ENCODE measurements at places on chromosomes 16 and 17. TPM values are rescaled to one million over a fixed set of nuclear protein-coding genes. Genes with fewer than 3 reads are reported as not detected.

BTBD17 gene
- not detected for total RNA-seq

TPSD1 gene
- not detected for total RNA-seq

SDR42E2 gene
- not detected for total RNA-seq

PSMD12 gene
- 105 TPM for total RNA-seq

TPPP3 gene
- not detected for total RNA-seq

CIAPIN1 gene
- 71.3 TPM for total RNA-seq

COL1A1 gene
- 0.72 TPM for total RNA-seq

All from activated naive CD8-positive, alpha-beta T cell treated with anti-CD3 and anti-CD28 coated beads for 36 hours (primary cell).